Right lobe of liver (tissue), 6 donors: ENCODE measurements at places on chromosomes 11 and 22. TPM values are rescaled to one million over a fixed set of nuclear protein-coding genes. Genes with fewer than 3 reads are reported as not detected.

The EML3 gene
- total RNA-seq = 22.8 TPM

DNA sequence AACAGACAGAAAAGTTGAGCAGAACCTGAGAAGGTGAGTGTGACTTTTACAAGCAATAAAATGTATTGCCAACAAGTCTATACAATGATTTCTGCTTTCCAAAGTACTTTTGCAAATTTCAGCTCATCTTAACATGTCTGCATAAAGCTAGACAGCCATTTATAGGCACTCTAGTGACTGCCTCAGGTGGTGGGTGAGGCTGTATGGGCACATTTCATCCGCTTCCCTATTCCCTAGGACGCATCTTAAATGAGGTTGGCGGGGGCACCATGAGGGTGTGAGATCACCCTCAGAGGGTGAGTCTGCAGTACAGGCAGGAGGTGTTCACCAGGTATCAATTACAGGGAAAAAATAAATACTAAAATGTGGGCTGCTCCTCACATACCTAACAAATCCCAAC is 110.1 kb downstream of the ETS1 start:
- DNase-seq = no peak

The ART1 gene
- not detected for total RNA-seq

The TSGA10IP gene
- total RNA-seq = not detected

GRCh38 chr11:41399323-41399722 is 60.1 kb downstream of the LRRC4C start:
- no peak for DNase-seq

The HORMAD2 gene
- not detected for total RNA-seq

GRCh38 chr11:87224486-87224885 is 186.8 kb downstream of the TMEM135 start:
- DNase-seq = no peak

The OR51B5 gene
- 0.42 TPM for total RNA-seq

The GAL3ST1 gene
- 3.6 TPM for total RNA-seq

DNA sequence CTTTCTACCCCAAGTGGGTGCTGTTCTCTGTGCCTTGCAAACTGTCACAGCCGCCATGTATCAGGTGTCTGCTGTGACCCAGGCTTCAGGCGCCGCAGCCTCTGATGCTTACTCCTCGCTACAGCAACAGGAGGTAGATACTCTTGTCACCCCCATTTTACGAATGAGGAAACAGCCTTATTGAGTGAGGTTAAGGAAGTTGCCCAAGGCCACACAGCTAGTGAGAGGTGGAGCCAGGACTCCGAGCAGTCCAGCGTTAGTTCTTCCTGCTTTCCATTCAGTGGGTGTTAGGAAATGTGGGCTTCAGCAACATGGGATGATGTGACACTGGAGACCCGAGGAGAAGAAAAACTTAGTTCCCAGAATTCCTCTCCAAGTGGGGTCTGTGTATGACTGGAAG is 14.3 kb downstream of the RNF215 start:
- DNase-seq = no peak

DNA sequence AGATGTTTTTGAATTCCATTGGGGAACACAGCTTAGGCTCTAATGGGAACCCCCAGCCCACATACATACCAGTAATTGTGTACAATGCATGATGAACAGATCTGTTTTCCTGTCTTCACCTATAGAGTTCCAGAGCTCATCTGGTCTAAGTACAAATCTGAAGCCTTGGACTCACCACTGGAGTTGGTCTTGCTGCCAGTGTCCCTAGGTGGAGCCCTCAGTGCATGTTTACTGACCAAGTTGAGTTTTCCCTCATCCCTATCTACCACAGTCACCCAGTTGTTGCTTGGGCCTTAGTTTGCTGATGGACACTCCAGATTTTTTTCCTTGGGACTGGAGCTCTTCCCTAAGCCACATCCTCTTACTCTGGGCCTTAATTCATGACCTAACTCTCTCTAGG is 159.2 kb upstream of the DDI1 start:
- no peak for DNase-seq

- no peak for DNase-seq
These were observed 49.6 kb downstream of the BARX2 start for GRCh38 chr11:129425214-129425613.

DNA sequence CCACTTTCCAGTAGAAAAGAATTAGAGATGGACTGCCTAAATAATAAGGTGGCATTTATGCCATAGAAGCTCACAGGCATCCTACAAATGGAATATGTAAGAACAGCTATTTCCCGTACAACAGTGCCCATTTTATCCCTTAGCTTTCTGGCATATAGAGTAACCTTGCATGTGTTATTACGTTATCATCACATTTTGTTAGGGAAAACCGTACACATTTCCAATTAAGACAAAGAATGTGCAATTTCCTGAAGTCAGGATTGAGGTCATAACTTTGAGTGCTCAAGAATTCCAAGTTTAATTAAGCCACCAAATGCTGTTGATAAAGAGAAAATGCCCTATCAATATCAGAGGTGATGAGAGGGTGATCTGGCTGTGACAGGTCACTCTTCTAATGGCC is 58.9 kb downstream of the LDLRAD3 start:
- DNase-seq = no peak

- no peak for DNase-seq
These were observed 216.3 kb downstream of the DDX10 start for GRCh38 chr11:108881131-108881530.

GRCh38 chr11:125886997-125887372 is 483 bp upstream of the HYLS1 start:
- peak; percentile 63 for DNase-seq

DNA sequence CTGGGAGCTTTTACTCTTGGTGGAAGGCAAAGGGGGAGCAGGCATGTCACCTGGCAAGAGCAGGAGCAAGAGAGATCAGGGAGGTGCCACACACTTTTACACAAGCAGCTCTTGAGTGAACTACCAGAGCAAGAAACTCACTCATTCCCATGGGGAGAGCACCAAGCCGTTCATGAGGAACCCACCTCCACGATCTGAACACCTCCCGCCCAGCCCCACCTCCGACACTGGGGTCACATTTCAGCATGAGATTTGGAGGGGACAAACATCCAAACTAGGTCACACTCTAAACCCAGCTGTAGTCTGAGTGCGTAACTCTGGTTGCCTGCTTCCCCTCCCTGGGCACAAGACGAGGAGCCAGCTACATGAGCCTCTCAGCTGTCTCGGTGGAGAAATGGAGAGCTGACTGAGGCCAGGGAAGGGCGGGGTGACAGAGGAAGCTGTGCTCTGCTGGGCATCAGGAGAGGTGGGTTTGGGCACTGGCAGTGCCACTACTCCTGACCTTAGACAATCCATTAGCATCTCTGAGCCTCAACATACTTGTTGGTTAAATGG is 134.6 kb downstream of the PKNOX2 start:
- no peak for DNase-seq

DNA sequence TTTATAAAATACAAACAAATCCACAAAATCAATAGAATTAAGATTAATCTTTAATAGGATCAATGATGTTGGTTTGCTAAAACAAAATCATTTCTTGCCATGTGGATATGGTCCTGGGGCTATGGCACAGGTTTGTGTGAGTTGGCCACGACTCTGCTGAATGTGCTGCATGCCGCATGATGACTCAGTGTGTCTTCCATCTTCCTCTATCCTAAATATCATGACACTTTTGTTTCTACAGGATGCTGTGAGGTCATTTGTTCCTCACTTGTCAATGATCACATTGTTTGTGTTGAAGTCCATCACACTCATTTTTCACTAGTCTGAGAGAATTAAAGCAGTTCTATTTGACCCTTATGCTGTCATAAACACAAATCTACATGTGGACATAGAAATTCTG is 167.2 kb upstream of the ZBED5 start:
- no peak for DNase-seq
